Activated T-helper 2 cell treated with anti-CD3 and anti-CD28 coated beads, Interferon-gamma antibody, Interleukin-2, Interleukin-4, amounts not matched to agents 10 μg/mL and 5 μg/mL and 100 μg/mL, durations not matched to agents 14 hours and 24 hours and 36 hours (primary cell): ENCODE measurements at places on chromosomes 3 and 15.

DNA sequence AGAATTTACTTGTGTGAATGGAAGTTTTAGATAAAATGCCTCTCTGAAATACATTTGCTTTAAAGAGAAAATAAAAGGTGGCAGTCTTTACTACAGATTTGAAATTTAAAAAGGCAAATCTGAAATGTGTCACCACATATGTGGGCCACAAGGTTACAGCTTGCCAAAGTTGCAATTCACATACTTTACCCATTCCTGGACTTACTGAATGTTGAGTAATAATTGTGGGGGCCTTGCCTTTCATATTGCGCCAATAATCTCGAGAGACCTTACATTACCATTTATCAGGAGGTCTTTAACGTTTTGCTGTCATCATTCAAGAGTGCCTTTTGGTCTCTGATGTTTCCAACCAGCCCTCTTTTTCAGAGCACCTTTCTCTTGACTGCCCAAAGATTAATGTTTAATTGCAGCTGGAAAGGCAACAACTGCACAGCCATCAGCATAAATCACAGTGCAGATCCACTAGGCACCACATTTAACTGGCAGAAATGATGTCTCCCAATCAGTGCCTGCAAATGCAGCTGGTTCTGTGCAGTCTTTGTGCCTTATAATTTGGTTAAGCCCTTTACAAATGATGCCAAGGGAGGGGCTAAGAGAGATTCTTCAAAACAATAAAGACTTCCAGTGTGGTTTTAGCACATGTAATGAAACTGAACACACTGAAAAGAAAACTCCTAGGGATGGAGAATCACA, 206.8 kb downstream of the MAGI1 start:
- H3K4me1 ChIP-seq: no peaks in the 10 kb centered on the region
- no peaks in the 10 kb centered on the region for H3K27me3 ChIP-seq
- no peaks in the 10 kb centered on the region for H3K36me3 ChIP-seq

GRCh38 chr15:74630284-74631086, 14.8 kb downstream of the CLK3 start:
- no peak for DNase-seq
- H3K36me3 ChIP-seq: peaks cover 66% of the 10 kb centered on the region
- H3K4me3 ChIP-seq: no peak overlapping the region
- peaks cover 4% of the 10 kb centered on the region for H3K4me1 ChIP-seq
- H3K27ac ChIP-seq: no peak overlapping the region

GRCh38 chr15:26890988-26891387, 24.1 kb downstream of the GABRA5 start:
- no peak for DNase-seq
- peaks cover 1% of the 10 kb centered on the region for H3K27me3 ChIP-seq
- no peak overlapping the region for H3K27ac ChIP-seq
- H3K36me3 ChIP-seq: no peaks in the 10 kb centered on the region

DNA sequence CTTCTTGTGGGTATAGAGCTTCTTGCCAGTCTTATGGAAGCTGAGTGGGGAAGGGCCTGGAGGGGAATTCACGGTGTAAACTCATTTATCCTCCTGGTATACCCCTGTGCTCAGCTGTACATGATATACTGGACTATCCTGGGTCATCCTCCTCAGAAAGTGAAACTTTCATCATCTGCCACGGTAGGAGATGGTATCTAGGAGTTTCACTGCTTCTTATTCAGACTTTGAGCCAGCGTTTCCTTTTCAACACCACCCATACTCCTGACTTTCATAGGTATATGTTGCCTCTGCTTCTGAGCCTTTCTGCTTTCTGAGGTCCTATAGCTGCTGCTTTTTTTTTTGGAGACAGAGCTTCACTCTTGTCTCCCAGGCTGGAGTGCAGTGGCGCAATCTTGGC, 15.6 kb downstream of the SENP5 start:
- H3K36me3 ChIP-seq: peaks cover 37% of the 10 kb centered on the region
- no peak overlapping the region for H3K4me3 ChIP-seq
- no peak for DNase-seq

GRCh38 chr3:176723758-176724393, 473.4 kb downstream of the TBL1XR1 start:
- H3K27me3 ChIP-seq: no peaks in the 10 kb centered on the region
- DNase-seq: no peak
- no peak overlapping the region for H3K27ac ChIP-seq
- H3K4me1 ChIP-seq: no peaks in the 10 kb centered on the region

DNA sequence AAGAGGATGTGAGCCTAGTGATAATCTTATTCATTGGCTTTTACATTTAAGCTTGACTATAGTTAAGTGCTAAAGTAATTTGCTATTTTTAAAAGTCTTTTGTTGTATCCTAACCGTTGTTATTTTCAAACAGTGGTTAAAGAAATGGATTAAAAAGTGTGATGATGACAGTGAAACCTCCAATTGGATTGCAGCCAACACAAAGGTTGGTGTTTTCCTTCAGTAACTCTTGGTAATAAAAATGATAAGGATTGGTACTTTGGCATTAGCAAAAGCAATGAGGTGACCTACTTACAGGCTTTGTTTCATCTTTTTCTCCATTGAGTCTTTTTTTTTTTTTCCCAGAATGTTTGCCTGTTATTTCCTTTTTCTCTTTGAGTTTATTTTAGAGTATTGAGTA, 87.5 kb upstream of the GOLGA6B start:
- peaks cover 47% of the 10 kb centered on the region for H3K36me3 ChIP-seq
- no peak for DNase-seq
- H3K27me3 ChIP-seq: no peaks in the 10 kb centered on the region
- H3K4me1 ChIP-seq: peaks cover 2% of the 10 kb centered on the region
- no peak overlapping the region for H3K27ac ChIP-seq

GRCh38 chr3:87706176-87706575, 352.6 kb downstream of the CGGBP1 start:
- no peak overlapping the region for H3K4me3 ChIP-seq
- no peak overlapping the region for H3K27ac ChIP-seq
- no peaks in the 10 kb centered on the region for H3K4me1 ChIP-seq
- no peaks in the 10 kb centered on the region for H3K27me3 ChIP-seq
- DNase-seq: no peak
- H3K36me3 ChIP-seq: no peaks in the 10 kb centered on the region

DNA sequence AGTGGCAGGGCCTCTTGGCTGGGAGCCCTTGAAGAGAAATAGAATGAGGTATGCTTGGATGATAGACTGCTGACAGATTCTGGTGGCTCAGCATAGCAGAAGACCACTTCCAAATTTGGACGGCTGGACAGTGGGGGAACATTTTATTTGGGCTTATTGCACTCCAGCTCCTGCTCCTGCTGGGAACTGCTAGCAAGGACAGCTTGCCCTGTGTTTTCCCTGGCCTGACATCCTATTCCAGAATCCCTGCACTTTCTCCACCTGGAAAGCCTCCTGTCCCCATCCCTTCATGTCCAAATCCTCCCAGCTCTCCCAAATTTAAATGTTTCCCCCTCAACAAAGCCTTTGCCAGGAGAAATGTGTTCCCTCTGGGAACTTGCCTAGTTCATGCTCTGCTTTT, 9.8 kb upstream of the COLQ start:
- no peak overlapping the region for H3K27ac ChIP-seq
- H3K27me3 ChIP-seq: no peaks in the 10 kb centered on the region
- DNase-seq: no peak
- peaks cover 3% of the 10 kb centered on the region for H3K36me3 ChIP-seq
- H3K4me1 ChIP-seq: peaks cover 41% of the 10 kb centered on the region
- H3K4me3 ChIP-seq: no peak overlapping the region

- peaks cover 2% of the 10 kb centered on the region for H3K27me3 ChIP-seq
- no peak for DNase-seq
- H3K36me3 ChIP-seq: no peaks in the 10 kb centered on the region
- no peak overlapping the region for H3K27ac ChIP-seq
- H3K4me1 ChIP-seq: peaks cover 24% of the 10 kb centered on the region
- H3K4me3 ChIP-seq: no peak overlapping the region
These were observed 28.5 kb downstream of the MINDY4B start for GRCh38 chr3:150876611-150877265.

GRCh38 chr3:193157051-193157450, 84.0 kb upstream of the PLAAT1 start:
- H3K4me3 ChIP-seq: no peak overlapping the region
- H3K27ac ChIP-seq: no peak overlapping the region
- H3K36me3 ChIP-seq: no peaks in the 10 kb centered on the region
- no peaks in the 10 kb centered on the region for H3K27me3 ChIP-seq
- H3K4me1 ChIP-seq: no peaks in the 10 kb centered on the region
- no peak for DNase-seq

- DNase-seq: no peak
- peaks cover 68% of the 10 kb centered on the region for H3K36me3 ChIP-seq
- H3K27me3 ChIP-seq: no peaks in the 10 kb centered on the region
- H3K4me1 ChIP-seq: no peaks in the 10 kb centered on the region
- no peak overlapping the region for H3K4me3 ChIP-seq
These were observed 18.5 kb upstream of the C3orf62 start for GRCh38 chr3:49295489-49296058.

GRCh38 chr3:24748520-24748919, 253.9 kb upstream of the THRB start:
- no peaks in the 10 kb centered on the region for H3K27me3 ChIP-seq
- H3K27ac ChIP-seq: no peak overlapping the region
- H3K4me1 ChIP-seq: no peaks in the 10 kb centered on the region
- H3K36me3 ChIP-seq: no peaks in the 10 kb centered on the region
- H3K4me3 ChIP-seq: no peak overlapping the region
- DNase-seq: no peak

DNA sequence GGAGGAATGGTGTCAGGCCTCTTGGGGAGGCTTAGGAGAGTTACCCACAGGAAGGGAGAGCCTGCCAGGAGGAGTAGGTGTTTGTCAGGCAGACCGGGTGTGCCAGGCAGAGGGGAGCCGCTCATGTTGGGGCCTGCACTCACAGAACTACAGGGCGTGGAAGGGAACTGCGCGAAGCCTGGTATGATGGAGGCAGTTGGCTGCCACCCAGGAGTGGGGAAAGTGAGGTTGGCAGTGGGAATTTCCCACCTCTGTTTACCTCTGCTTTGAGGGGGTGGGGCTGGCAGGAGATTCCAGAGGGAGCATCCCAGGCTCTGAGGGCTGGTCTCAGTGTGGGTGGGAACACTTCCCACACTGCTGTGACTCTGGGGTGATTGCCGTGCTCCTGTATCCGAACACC, 99.9 kb downstream of the SLCO3A1 start:
- H3K27me3 ChIP-seq: no peaks in the 10 kb centered on the region
- no peak for DNase-seq
- H3K4me3 ChIP-seq: no peak overlapping the region
- H3K36me3 ChIP-seq: no peaks in the 10 kb centered on the region
- peaks cover 28% of the 10 kb centered on the region for H3K4me1 ChIP-seq
- peak overlapping the region; percentile 42 for H3K27ac ChIP-seq

- peaks cover 33% of the 10 kb centered on the region for H3K36me3 ChIP-seq
- H3K27ac ChIP-seq: no peak overlapping the region
- peaks cover 17% of the 10 kb centered on the region for H3K4me1 ChIP-seq
- no peak for DNase-seq
These were observed 94.2 kb downstream of the TNIK start for GRCh38 chr3:171366043-171366442.

DNA sequence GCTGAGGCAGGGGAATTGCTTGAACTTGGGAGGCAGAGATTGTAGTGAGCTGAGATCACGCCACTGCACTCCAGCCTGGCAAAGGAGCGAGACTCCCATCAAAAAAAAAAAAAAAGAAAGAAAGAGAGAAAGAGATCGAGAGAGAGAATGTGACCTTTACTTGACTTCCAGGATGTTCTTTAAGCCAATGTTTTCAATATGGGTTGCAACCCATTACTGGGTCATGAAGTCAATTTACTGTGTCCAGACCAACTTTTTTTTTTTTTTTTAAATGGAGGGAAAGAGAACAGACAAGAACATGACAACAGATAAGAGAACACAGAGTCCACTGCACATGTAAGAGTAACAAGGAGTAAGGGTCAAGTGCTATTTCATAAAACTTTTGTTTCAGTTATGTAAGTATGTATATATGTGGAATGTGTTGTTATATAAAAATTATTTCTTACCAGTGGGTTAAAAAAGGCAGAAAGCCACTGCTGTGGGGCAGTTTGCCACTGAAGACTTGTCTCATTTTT, 29.8 kb downstream of the RAB8B start:
- no peak overlapping the region for H3K4me3 ChIP-seq
- no peak for DNase-seq
- peaks cover 55% of the 10 kb centered on the region for H3K4me1 ChIP-seq
- H3K27ac ChIP-seq: no peak overlapping the region
- peaks cover 71% of the 10 kb centered on the region for H3K36me3 ChIP-seq

DNA sequence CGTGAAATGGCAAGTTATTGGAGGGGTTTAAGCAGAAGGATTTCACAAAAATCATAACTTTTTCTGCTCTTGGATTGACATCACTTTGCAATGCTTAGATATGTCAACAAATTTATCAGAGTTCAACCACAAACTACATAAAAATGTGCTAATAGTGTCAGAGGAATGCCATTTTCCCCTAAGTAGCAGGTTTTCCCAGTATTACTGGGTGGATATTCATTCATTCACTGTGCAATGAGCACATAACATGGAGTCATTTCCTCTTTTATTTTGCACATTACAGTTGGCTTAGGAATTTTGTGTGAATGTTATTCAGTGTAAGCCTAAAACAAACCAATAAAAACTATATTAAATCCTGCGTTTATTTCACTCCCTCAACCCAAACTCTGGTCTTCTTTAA, 537.3 kb upstream of the MCTP2 start:
- DNase-seq: no peak
- H3K4me3 ChIP-seq: no peak overlapping the region
- no peaks in the 10 kb centered on the region for H3K27me3 ChIP-seq
- H3K36me3 ChIP-seq: no peaks in the 10 kb centered on the region

DNA sequence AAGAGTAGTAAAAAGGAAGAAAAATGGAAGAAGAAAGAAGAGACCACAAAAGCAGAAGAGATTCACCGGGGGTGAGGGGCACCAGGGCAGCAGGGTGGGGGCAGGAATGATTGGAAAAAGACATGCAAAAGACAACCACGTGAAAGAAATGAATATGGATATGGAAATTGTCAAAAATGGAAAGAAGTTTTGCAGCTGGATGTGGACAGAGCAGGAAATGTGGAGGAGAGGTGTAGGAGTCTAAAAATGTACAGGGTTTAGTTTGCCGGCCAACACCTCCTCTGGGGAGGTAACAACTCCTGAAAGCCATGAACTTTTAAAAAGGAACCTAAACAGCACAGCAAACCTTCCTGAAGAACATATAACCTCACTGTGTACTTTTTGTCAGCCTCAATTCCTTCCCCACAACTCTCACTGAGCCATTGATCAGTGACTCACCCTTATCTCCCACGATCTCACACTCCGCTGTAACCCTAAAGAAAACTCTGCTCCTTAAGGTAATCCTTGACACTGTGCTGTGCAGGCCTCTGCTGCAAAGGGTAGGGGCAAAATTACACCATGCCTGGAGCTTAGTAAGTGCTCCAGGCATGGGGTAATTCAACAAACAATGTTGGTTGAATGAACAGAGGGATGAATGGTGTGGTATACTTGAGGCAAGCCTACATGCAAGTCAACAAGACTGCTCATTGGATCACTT, 100.2 kb upstream of the BOC start:
- H3K27ac ChIP-seq: peak overlapping the region; percentile 64
- peak; percentile 19 for DNase-seq
- H3K36me3 ChIP-seq: no peaks in the 10 kb centered on the region
- no peaks in the 10 kb centered on the region for H3K27me3 ChIP-seq
- peaks cover 58% of the 10 kb centered on the region for H3K4me1 ChIP-seq
